ENCODE measurements at places on chromosomes 4 and X.

GRCh38 chrX:1717373-1717772, 102.5 kb downstream of the ASMT start:
- DNase-seq, result no peak

DNA sequence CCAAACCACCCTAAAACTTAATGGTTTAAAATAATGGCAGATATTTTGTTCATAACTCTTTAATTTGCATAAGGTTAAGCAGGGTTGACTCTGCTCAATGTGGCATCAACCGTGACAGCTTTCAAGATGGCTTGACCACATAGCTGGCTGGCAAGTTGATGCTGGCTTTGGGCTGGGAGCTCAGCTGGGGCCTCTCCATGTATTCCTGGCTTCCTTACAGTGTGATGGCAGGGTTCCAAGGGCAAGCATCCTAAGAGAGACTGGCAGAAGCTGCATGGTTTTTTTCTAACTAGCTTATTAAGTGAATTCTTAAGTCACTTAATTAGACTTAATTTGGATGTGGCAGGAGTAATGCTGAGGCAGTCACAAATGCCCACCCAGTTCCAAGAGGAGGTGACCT, 4.5 kb downstream of the RP2 start:
- DNase-seq, result no peak

GRCh38 chr4:42112846-42113245, 39.6 kb downstream of the BEND4 start:
- no peak for DNase-seq

GRCh38 chr4:80073473-80074008, 512 bp upstream of the ANTXR2 start:
- no peak for DNase-seq

GRCh38 chr4:136864604-136865185, 667.6 kb downstream of the PCDH18 start:
- DNase-seq, result peak; percentile 50
